ENCODE measurements at places on chromosomes 5 and 9.

GRCh38 chr5:115068239-115069086 lies 101.2 kb downstream of the TRIM36 start:
- DNase-seq: no peak

DNA sequence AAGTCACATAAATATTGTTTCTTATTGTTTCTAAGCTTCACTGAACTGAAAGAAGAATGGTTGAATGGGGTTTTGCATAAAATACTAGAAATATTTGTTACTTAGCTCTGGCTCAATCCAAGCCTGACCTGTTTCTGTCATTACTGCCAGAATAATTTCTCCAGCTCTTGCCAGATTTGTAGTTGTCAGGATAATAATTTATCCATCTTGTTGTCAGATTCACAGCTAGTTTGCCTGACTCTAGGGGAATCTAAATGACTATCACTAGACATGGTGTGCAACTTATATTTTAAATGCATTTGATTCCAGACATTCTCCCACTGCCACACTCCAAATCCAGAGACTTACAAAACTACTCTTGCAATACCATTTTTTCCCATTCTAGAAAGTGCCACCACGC lies 422.7 kb downstream of the ZSWIM6 start:
- DNase-seq: no peak

DNA sequence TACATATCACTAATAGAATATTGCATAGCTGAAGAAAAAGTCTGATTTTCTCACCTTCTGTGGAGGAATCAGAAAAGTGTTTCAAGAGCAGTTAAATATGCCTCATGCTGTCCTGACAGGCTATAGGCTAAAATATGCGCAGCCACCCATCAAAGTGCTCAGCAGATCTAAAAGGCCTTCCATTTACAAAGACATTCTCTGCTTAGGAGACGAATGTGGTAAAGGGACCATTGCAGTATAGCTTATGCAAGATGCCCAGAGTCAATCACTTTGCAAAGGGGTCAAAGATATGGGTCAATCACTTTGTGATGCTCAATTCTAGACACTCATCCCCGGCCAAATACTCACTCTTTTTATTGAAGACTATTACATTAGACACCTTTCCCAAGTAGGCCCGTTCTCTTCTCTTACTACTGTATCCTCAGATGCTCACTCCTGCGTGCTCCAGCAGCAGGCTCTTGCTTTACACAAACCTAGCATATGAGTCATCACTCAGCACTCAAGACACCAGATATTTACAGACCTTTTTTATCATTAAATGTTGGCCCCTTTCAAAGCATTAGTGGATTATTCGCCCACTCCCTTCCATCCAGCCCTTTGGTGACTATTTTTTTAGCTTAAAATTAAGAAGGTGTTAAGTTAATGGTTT lies 568.2 kb upstream of the CDH18 start:
- DNase-seq: no peak

DNA sequence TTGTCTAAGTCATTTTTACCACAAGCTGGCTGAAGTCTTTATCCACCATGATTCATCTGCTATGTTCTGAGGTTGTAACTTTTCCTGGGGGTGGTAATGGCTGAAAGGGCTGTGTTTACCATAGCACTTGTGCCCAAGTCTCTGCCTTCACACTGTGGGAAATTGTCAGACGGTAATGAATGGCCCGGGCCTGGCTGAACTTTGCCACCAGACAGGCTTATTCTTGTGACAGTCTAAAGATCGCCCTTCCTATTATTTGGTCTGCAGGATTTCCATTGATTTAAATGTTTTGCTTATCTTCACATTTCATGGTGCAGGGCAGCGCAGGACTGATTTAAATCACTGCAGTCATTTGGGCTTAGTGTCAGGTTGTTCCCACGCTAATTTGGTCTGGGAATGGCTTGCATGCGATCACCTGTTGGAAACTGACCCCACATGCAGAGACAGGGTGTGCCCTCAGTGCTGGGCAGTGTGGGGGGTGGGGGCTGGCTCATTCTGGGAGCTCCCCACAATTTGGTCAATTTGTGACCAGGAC lies 109.3 kb upstream of the ICE1 start:
- DNase-seq: no peak

DNA sequence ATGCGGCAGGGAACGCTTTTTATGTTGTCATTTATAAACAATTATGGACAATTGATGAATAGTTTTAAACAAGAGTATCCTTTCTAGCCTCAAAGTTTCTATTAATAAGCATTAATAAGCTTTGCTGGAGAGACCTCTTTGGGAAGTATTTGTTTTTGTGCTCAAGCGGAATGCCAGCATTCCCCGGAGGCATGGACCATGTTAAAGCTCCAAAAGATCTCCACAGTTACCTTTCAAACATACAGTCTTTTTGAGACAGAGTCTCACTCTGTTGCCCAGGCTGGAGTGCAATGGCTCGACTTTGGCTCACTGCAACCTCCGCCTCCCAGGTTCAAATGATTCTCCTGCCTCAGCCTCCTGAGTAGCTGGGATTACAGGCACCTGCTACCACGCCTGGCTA lies 9.6 kb downstream of the MSANTD3 start:
- no peak for DNase-seq

- DNase-seq: no peak
These were observed 15.6 kb upstream of the BRD3 start for GRCh38 chr9:134083451-134083850.

DNA sequence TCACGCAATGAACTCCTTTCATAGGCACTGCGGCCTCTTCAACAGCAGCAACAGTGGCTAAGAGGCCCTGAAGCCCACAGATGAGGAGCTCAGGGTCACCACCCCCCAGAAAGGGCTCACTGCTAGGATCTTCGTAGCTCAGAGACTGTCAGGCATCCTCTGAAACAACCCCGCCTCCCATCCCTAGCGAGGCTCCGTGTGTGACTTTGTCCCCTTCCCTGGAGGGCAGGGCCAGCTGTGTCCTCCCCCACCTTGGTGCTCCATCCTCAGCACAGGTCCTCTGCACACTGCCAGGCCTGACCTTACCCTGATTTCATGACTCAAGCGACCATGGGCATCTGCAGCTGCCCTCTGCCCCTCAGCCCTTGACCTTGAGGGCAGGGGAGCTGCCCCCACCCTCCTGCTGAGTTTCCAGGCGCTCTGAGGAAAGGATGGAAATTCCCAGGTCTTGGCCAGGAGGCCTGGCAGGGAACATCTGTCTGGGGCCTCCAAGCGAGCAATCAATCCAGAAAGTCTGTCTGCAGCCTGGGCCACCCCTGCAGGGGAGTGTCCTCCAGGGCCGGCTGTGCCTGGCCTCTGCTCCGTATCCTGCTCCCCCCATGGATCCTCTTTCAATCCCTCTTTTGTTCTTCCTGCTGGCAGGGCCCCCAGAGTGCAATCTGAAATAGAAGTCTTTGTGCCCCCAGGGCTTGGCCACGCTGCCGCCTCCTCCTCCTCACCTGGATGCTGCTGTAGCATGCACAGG lies 6.8 kb upstream of the IRX4 start:
- no peak for DNase-seq

GRCh38 chr9:105306351-105307140 lies 62.1 kb downstream of the SLC44A1 start:
- no peak for DNase-seq

DNA sequence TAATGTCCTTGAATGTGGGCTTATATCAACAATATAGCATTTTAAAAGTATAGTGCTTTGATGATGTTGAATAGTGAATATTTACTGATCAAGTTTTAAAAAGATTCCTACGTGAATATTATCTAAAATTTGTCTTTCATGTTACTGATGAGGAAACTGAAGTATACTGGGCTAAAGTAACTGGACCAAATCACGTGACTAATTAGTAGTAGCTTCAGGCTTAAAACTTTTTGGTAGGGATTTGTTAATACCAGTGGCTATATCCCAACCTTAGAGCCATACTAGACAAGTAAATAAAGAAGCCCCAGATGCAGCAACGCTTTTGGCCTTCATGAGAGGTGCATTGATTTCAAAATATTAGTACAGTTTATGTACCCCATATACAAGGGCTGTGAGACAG lies 152.1 kb upstream of the EDIL3 start:
- DNase-seq: no peak

- no peak for DNase-seq
These were observed 220.6 kb upstream of the MAP3K1 start for GRCh38 chr5:56594792-56595191.

- DNase-seq: no peak
These were observed 33.5 kb upstream of the CRB2 start for GRCh38 chr9:123322273-123323195.

GRCh38 chr9:20280330-20280729 lies 342.0 kb downstream of the MLLT3 start:
- DNase-seq: no peak

DNA sequence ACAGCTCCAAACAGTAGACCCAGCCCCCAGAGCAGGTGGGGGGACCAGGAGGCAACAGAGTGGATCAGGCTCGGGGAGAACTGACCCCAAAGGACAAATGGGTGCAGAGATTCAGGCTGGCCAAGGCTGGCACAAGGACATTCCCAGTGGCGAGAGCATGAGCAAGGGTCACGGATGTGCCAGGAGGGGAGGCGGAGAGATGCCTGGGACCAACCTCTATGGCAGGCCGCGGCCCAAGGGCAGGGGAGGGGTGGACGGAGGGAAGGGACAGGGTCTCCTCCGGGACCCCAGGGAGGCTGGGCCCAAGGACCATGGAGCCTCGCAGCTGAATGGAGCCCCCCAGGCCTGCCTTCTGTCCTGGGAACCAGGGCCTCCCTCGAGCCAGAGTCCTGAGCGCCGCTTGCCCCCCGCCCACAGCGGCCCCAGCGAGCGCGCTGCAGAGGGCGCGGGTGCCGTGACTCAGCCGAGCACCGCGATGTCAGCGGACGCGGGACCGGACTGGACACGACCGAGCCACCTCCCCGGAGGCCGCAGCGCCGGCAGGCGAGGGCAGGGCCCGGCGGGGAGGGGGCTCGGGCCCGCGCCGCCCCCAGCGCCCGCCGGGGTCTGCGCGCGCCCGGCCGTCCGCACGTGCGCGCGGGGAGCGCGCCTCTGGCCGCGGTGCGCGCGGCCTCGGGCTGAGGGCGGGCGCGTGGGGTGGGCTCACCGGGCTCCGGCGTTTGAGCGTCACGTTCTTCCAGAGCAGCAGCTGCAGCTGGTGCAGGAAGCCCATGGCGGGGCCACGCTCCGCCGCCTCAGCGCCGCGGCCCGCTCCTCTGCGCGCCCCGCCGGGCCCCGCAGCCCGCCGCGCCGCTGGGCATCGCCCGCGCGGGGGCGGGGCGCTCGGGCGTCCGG lies at the start of gene ABCA2:
Gene ABCA2, minus strand, starts transcription at position 869 of the 894 bp plus-strand sequence. Its CDS starts 97 bp downstream, at position 772.
- DNase-seq: no peak

GRCh38 chr5:75055727-75056144 lies 3.4 kb upstream of the GCNT4 start:
- no peak for DNase-seq

DNA sequence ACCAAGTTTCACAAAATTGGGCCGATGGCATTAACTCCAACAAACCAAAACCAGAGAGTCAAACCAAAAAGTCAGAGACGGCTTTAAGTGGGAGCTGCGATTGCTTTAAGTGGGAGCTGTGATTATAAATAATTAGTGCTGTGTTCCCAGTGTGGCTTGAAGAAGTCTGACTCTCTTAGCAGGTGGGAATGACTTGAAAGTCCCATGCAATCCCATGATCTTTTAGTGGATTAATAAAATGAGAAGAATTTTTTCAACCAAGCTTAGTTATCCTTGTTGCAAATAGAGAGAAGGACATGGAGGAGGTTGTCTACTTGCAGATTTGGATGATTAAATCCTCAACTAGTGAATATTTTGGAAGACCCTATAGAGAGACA lies 68.5 kb downstream of the MYO10 start:
- DNase-seq: no peak

DNA sequence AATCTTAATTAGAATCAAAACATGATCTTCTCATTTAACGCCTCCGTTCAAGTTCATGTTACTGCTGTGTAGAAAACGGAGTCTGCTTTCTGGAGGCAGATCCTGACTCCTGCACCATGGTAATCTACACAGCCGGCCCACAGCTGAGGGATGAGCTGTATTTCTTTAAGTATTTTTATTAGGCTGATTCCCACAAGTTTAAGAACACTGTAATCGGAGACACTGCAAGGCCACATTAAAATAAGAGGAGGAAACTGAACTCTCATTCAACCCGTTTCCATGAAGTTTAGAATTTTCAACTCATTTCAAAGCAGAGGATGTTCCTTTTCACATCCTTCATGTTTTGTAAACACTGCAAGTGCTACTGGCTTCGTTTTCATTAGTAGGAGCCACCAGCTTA lies 372.2 kb downstream of the NFIB start:
- no peak for DNase-seq

DNA sequence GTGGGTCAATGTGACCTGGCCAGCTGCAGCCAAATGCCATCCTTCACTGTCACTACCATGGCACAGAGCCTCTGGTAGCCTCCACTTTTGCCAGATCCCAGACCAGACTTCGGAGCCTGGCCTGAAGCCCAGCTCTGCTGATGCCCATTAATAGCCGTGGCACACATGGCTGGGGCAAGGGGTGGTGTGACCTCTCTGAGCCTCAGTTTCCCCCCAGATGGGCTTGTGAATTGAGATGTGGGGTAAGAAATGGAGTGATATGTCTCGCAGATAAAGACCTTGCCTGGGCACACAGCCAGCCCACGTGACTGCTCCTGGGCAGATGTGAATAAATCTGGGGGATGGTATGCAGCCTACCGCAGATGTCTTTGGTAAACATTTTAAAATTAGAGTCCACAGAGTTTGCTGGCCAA lies 13.9 kb downstream of the SUSD3 start:
- DNase-seq: peak; percentile 38

GRCh38 chr5:172102218-172102870 lies 85.7 kb downstream of the STK10 start:
- DNase-seq: no peak

- no peak for DNase-seq
These were observed 17.3 kb upstream of the TNIP1 start for GRCh38 chr5:151097820-151098767.

DNA sequence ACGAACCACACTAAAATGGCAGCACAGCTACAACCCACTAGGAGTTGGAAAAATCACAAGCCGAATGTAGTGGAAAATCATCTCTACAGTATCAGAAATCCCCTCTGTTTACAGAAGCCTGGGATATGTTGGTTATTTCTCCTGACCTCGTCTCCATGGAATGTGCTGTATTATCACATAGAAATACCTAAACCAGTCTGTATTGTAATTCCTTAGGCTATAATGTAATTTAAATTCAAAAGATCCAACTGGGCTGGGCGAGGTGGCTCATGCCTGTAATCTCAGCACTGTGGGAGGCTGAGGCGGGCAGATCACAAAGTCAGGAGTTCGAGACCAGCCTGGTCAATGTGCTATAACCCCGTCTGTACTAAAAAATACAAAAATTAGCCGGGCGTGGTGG lies 244.8 kb upstream of the MPDZ start:
- no peak for DNase-seq

GRCh38 chr5:118984602-118985001 lies 3.7 kb downstream of the DTWD2 start:
- no peak for DNase-seq
